ENCODE measurements at places on chromosomes 6 and 20.

DNA sequence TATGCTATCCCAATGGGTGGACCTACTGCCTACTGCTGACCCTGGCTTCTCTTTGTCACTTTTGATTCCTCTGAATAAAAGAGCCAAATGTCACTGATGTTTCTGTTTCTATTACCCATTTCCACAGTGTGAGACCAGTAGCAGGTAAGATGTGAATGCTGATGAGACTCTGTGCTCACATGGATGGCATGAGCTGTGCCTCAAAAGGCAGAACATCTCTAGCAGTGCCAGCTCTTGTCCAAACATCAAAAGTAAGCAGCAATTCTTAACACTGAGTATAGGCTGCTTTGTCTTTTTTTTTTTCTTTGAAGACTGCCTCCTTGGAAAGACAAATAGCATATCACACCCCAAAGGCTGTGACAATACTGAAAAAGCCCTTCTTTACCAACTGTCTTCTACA, 459.2 kb upstream of the RUNX2 start:
- DNase-seq: no peak

DNA sequence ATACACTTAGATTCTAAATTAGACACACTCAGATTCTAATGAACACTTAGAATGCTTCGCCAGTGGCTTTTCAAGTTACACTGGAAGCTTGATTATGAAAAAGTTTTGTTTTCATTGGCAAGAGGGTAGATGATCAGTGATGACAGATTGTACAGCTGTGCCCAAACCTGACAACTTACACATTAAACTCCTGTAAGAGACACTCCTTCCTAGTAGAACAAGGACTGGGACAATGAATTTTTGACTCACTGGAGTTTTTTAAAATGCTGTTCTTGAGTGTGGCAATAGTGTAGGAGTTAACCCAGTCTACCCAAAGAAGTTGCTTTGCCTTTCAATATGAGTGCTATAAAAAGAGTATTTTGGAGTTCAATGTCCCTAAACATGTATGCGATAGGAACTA, 140.8 kb downstream of the SLC16A10 start:
- no peak for DNase-seq

DNA sequence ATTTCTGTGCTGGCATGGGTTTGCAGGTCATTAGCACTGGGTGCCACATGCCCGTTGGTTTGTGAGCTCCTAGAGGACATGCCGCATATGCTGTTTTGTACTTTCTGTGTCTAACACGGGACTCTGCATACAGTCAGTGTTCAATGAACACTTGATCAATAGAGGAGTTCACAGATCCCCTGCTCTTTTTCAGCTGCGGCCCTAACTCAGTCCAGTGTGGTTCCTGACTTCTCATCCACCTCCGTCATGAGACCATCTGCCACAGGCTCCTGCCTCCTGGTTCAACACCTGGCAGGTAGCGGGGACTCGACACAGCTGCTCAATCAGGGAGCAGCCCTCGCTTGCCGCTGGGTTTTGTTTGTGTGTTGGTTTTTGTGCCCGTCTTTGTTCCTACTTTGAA, 13.8 kb upstream of the BMP7 start:
- DNase-seq: no peak

DNA sequence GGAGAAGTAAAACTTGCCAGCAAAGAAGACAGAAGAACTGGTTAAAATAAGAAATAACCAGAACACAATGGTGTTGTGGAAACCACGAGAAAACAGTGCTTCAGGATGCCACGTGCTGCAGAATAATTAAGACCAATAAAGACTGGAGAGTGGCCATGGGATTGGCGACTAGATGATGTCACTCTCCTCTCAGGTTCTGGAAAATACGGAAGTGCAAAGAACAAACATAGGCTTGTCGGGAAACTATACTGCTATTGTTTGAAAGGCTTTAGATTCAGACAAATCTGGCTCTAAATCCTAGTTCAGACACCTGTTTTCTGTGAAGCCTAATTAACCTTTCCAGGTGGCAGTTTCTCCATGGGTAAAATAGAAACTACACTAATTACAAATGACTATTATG, 138.4 kb upstream of the STXBP5 start:
- no peak for DNase-seq

DNA sequence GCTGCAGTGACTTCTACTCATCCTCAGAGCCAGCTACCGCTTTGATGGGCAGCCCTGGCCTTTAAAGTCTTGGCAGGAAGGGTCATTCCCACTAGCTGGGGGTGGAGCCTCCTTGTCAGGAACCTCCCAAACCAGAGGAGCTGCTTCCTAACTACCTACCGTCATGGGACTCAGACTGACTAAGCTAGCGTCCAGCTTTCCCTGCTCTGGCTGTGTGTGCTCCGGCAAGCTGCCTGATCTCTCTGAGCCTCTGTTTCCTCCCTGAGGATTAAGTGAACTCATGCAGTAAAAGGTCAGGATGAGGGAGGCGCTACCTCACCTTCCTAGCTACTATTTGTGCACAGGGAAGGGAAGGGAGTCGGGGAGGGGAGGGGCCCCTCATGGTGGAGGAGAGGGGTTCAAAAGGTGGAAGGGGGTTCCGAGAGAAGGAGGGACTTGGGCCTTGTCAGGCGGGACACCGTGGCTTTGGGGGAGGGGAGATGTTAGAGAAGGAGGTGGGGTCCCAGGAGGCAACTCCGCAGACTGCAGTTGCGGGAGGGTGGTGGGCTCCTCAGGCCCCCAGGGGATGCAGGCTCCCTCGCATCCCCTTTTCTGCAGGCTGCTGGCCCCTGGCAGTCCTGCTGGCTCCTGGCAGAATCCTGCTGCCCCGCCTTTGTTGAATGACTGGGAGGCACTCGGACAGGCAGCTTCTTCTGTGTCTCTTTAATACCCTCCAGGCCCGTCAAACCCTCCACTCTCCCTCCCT, 9.8 kb downstream of the DUSP15 start:
- no peak for DNase-seq

GRCh38 chr6:106754215-106754614, 124.8 kb downstream of the QRSL1 start:
- no peak for DNase-seq

DNA sequence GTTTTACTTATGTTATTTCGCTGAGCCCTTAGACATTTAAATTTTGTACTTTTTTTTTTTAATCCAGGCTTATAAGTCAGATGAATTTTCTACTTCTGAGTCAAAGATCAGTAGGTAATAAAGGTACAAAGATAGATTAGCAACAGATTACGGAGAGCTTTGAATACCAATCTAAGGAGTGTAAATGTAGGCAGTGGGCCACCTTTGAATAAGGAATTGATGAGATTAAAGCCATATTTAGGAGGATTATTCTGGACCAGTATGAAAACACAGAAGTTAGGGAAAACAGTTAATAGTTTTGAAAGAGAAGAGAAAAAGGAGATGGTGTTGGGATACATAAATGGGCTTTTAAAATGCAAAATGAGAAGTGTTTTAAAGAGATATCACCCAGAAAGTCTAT, 117.6 kb downstream of the SLC16A10 start:
- DNase-seq: no peak

DNA sequence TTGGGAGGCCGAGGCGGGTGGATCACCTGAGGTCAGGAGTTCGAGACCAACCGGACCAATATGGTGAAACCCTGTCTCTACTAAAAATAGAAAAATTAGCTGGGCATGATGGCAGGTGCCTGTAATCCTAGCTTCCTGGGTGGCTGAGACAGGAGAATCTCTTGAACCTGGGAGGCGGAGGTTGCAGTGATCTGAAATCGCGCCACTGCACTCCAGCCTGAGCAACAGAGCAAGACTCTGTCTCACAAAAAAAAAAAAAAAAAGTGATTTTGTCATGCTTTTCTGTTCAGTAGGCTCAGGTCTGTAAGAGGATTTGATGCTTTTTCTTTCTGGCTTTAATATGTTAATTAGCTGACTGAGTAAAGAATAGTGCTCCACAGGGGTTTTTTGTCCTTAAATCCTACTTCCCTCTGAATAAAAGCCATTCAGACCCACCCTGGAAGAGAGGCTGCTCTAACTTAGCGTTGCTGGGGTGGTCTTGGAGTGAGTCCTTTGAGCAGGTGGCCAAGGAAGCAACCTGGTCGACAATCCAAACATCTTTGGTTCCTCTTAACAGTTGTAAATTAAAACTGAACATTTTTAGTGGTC, 19.0 kb downstream of the MCM8 start:
- DNase-seq: no peak

GRCh38 chr6:124723671-124724070, 238.6 kb upstream of the RNF217 start:
- no peak for DNase-seq

GRCh38 chr6:80528115-80528514, 421.6 kb downstream of the BCKDHB start:
- DNase-seq: no peak

Measured in SK-N-DZ (cell line).